Central memory CD4-positive, alpha-beta T cell (primary cell): ENCODE measurements at places on chromosomes 6 and 20.
A peak's percentile ranks its signal among the peaks of the same experiment; 100 is the strongest.

GRCh38 chr6:101146389-101146788 lies 247.1 kb upstream of the GRIK2 start:
- DNase-seq, result no peak

GRCh38 chr6:158018851-158019361 lies 37.2 kb downstream of the SYNJ2 start:
- DNase-seq, result no peak

- DNase-seq, result no peak
Measured at GRCh38 chr20:35762461-35762860, 9.4 kb upstream of the PHF20 start.

- no peak for DNase-seq
Measured at GRCh38 chr6:165662041-165662748, 846 bp downstream of the PDE10A start.

- peak; percentile 63 for DNase-seq
Measured at GRCh38 chr6:43391440-43392031, 22.1 kb upstream of the ZNF318 start.
